ENCODE measurements at places on chromosomes 6 and 20. TPM values are rescaled to one million over a fixed set of nuclear protein-coding genes. Genes with fewer than 3 reads are reported as not detected.

GRCh38 chr6:134610411-134610810 is 292.5 kb upstream of the SGK1 start:
- no peaks in the 10 kb centered on the region for H3K27me3 ChIP-seq
- no peak overlapping the region for H3K4me3 ChIP-seq
- no peaks in the 10 kb centered on the region for H3K4me1 ChIP-seq
- DNase-seq, result no peak

DNA sequence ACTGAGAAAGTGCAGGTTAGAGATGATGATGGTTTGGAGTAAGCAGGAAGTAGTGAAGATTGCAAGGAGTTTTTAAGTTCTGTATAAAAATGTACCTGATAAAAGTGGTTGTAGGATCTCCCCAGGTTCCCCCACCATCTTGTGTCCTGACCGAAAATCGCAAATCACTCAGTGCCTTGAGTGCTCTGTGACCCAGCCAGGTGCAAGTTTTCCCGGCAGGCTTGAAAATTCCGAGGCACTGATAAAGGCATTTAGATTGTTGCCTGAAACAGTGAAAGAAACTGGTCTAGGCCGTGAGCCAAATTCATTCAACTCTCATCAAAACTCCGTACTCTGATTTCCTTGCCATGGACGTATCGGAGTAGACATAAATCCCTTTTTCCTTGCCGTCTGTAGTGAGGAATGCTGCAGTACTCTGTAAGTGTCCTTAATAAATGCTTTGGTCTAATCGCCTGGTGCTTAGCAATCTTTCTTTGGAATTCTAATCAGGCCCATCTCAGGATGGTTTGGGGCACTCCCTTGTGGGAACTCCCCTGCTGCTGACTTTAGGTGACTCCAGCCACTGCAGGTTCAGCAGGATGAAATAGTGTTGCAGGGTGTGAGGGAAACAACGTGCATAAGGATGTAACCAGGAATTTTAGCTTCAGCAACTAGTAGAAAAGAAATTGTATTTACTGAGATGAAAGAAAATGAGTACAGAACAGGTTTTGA is 1199.8 kb upstream of the MAP3K7 start:
- DNase-seq, result no peak
- H3K4me1 ChIP-seq, result no peaks in the 10 kb centered on the region
- no peak overlapping the region for H3K27ac ChIP-seq

GRCh38 chr6:145929037-145929633 is 35.0 kb downstream of the SHPRH start:
- H3K36me3 ChIP-seq, result peaks cover 28% of the 10 kb centered on the region
- H3K4me1 ChIP-seq, result no peaks in the 10 kb centered on the region
- H3K4me3 ChIP-seq, result no peak overlapping the region
- H3K27ac ChIP-seq, result no peak overlapping the region
- DNase-seq, result peak; percentile 40

The EEF1A2 gene
- 2.2 TPM for total RNA-seq

DNA sequence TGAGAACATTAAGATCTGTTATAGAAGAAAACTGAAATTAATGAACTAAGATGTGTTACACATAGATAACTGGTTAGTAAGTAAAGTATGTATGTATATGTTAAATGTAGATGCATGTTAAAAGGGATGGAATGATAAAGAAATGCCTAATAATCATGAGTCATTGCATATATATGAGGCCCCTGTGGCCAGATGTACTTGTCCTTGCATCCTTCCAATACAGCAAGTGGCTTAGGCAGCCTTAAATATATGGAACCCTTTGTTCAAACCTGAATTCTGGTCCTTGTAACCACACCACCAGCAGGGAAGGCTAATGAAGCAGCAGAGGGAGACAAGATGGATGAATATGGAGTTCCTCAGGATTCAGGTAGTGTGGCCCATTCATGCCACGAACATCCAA is 9.8 kb upstream of the AKAP7 start:
- H3K27me3 ChIP-seq, result no peaks in the 10 kb centered on the region
- no peak overlapping the region for H3K4me3 ChIP-seq
- H3K36me3 ChIP-seq, result no peaks in the 10 kb centered on the region
- no peaks in the 10 kb centered on the region for H3K4me1 ChIP-seq
- no peak overlapping the region for H3K27ac ChIP-seq

DNA sequence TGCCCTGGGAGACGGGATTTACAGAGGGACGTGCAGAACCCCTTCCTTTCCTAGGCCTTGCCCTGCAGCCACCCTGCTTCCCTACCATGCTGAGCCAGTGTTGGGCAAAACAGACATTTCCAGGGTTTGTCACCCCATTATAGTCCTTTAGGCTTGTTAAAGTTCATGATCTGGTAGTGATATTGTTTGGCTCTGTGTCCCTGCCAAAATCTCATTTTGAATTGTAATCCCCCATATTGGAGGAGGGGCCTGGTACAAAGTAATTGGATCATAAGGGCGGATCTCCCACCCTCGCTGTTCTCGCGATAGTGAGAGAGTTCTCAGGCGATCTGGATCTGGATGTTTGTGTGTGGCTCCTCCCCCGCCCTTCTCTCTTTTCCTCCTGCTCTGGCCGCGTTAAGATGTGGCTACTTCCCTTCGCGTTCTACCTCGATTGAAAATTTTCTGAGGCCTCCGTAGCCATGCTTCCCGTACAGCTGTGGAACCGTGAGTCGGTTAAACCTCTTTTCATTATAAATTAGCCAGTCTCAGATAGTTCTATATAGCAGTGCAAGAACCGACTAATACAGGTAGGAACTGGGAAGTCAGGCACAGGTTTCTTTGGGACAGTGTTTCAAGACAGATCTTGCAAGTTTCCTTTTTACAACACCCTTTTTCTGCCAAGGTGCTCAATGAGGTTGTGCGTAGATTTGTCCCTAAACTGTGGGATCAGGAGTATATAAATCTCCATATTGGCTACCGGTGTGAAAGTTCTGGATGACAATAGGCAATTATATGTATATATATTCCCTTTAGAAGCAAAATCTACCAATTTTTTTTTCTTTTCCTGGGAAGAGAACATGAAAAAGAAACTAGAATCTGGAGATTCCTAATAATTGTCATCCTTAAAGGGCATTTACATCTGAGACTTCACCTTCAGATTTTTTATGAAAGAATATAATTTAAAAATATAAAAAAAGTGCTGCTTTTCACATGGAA is 152.1 kb downstream of the SAMD5 start:
- H3K4me3 ChIP-seq, result no peak overlapping the region
- H3K36me3 ChIP-seq, result no peaks in the 10 kb centered on the region
- no peaks in the 10 kb centered on the region for H3K4me1 ChIP-seq

All from B cell (primary cell).